Thyroid gland (tissue), 4 donors: ENCODE measurements at places on chromosomes 12 and 14. TPM values are rescaled to one million over a fixed set of nuclear protein-coding genes. Genes with fewer than 3 reads are reported as not detected.

Gene CPNE6
- 0.29 TPM for total RNA-seq

Gene RASAL1
- total RNA-seq = 52.9 TPM

Gene PLEKHG3
- 83.0 TPM for total RNA-seq

GRCh38 chr14:33808187-33808586, 142.7 kb downstream of the EGLN3 start:
- no peak for DNase-seq

GRCh38 chr12:14169281-14169680, 187.9 kb upstream of the GRIN2B start:
- DNase-seq = no peak

DNA sequence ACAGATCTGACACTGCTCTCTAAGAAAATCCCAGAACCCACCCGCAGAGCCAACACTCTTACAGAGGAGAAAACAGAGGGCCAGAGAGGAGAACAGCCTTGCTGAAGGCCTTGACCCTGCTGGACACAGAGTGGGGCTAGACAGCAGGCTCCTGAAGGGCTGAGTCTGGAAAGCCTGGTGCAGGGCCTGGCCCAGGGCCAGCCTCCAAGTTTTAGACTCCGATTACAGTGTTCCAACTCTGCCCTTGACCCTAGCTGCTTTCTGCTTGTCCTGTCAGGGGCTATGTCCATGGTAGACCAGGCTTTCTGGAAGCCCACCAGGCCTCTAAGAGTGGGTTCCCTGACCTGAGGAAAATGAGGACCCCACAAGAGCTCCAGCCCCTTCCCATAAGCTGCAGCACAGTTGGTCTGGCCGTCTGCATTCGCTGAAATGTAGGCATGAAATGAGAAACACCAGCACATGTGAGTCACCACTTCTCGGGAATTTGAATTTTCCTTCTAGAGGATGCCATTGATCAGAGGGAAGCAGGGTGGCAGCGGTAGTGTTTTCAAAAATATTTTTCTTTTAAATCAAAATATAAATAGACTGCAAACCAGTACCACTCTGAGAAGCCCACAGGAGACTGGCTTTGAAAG, 154.4 kb downstream of the CALM1 start:
- no peak for DNase-seq

GRCh38 chr14:22977684-22978486, 4.5 kb downstream of the AJUBA start:
- peak; percentile 90 for DNase-seq

DNA sequence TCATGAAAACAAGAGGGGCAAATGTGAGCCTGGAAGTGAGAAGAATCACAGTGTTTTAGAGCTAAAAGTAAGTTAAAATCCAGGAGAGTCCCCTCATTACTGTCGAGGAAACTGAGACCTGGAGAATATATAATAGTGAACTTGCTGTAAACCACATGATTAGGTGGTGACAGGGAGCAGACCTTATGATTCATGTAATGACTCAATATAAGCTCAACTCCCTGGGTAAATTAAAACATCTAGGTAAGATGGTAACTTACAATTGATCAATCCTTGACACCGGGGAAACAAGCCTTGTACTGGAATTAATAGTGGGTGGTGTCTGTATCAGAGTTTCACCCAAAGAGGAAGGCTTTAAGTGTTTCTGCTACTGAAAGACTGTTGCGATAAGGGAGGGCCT, 269.3 kb downstream of the SNAPC1 start:
- no peak for DNase-seq

DNA sequence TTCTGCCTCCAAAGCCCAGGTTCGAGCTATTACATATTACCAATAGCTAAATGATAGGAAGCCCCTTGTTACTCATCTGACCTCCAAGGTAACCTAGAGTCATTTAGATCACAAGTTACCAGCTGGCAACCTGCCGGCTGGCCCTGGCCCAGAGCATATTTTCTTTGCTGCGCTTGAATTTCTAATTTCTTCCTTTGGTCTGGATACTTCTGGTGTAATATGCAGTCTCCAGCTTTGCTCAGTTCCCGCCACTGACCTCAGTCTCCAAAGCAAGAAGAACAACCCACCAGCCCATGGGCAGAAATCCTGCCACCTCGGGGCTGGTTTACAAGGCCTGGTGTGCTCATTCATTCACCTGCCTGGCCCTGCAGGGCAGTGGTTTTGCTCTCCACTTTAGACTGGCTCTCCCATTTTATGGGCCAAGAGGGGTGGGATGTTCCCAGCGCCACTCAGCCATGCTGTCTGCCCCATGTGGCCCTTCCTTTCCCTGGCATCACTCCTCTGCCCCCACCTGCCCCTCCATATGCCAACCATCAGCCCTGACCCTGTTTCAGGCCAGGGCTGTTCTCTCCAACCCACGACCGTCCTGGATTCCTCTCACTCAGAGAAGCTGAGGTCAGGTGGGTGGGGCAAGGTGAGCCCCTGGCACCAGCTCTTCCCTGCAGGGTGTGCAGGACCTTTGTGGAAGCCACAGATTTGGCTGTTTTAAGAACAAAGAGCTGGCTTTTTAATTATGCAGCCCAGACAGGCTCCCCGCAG, 76.0 kb downstream of the PRIMA1 start:
- peak; percentile 75 for DNase-seq

DNA sequence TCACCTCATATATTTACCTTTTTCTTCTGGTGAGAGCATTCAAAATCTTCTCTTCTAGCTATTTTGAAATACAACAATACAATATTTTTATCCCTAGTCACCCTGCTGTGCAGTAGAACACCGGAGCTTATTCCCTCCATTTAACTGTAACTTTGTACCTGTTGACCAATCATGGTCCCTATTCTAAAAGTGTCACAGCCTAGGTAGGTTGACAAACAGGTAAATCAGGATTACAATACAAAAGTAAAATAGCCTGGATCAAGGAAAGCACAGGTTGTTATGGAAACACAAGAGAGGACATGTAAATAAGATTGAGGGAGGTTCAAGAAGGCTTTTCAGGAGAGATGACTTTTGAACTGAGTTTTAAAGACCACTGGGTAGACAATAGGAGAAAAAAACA, 670.9 kb downstream of the DIO2 start:
- DNase-seq = no peak

- peak; percentile 77 for DNase-seq
Measured at GRCh38 chr12:6639151-6639801, 3.5 kb upstream of the LPAR5 start.

DNA sequence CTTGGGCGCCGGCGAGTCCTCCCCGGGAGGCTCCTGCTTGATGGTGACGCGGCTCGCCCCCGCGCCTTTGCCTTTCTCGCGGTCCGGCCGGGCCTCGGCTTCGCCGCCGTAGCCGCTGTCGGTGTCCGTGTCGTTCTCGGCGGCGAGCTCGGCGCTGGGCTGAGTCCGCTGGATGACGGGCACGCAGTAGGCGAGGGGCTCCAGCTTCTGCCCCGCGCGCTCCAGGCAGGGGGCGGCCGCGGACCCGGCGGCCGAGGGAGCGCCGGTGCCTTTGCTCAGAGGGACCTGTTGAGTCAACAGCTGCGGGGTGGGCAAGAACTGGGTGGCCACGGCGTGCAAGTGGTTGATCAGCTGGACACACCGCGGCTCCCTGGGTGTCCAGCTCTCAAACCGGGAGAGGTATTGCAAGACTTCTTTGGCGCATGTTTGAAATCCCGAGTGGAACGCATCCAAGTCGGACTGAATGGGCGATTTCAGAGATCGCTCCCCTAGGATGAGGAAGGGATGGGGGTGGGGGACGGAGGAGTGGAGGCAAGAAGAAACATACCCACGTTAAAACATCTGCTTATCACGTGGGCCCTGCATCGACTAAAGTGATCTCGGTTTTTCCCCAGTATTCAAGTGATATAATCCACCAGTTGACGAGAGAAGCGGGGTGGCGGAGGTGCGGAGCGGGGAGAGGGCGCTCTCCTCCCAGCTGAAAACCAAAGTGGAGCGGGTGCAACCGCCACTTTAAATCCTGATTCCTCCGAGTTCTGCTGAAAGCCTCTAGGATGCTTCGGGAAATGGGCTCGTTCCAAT, 2.0 kb downstream of the BHLHE41 start:
- peak; percentile 80 for DNase-seq

DNA sequence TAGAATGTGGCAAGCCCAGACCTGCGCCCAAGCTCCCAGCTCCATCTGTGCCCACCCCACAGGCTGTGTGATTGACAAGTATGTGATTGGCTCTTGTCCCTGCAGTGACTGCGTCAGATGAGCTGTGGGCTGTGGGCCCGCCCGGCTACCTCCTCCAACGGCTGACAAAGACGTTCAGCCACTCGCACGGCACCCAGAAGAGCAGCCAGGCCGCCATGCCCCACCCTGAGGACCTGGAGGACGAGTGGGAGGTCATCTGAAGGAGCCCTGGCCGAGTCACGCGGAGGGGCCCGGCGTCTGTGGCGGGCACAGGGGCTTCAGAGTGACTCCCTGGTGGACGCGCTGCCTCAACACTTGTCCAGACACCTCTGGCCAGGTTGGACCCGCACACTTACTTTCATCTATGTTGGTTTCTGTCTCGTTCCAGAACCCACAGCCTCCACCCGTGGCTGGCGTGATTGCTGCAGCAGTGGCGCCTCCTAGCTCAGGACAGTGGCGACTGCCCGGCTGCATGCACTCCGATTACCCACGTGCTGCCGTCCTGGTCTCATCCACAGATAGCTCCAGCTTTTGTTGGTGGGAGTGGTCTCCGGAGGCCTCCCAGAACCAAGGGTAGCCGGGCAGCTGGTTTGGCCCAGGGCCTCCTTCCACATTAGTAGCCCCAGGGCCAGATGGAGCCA, 11.4 kb downstream of the ANKRD9 start:
- no peak for DNase-seq

- DNase-seq = peak; percentile 58
Measured at GRCh38 chr14:70013271-70013873, 134.2 kb downstream of the SMOC1 start.
